GM23248 (cell line): ENCODE measurements at places on chromosomes 16 and 17. TPM values are rescaled to one million over a fixed set of nuclear protein-coding genes. Genes with fewer than 3 reads are reported as not detected.

DNA sequence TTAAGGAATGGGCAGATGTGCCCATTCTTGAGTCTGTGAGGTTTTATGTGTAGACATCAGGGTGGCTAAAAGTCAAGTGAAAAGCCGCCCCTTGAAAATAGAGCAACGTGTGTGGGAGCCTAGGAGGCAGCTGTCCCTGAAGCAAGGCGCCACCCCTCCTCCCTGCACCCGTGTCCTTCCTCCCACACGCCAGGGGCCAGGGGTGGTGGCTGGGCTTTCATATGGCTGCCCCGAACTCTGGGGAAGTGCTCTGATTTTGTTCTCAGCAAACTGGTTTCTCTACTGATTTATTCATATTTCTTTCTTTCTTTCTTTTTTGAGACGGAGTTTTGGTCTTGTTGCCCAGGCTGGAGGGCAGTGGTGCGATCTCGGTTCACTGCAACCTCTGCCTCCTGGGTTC is 4.7 kb downstream of the ZNF750 start:
- no peak for DNase-seq

Gene CD300LB
- not detected in 2 replicates for polyA plus RNA-seq

- no peak for DNase-seq
These were observed 3.8 kb upstream of the DCAF7 start for GRCh38 chr17:63546308-63547082.

Gene CDH13
- polyA plus RNA-seq = 52.8 and 53.6 TPM in 2 replicates

- peak; percentile 90 for DNase-seq
These were observed at the start of gene SLC25A10 for GRCh38 chr17:81711814-81712467. Gene SLC25A10 (plus strand): TSS chr17:81712284. CDS start chr17:81712427, 143 bp downstream.
